ENCODE measurements at places on chromosomes 2 and 18. TPM values are rescaled to one million over a fixed set of nuclear protein-coding genes. Genes with fewer than 3 reads are reported as not detected.

The LRRTM1 gene
- 3.3 TPM for total RNA-seq

The RPRM gene
- 34.7 TPM for total RNA-seq

The ALPI gene
- not detected for total RNA-seq

The TEX44 gene
- not detected for total RNA-seq

The POTEC gene
- not detected for total RNA-seq

The RIT2 gene
- 0.81 TPM for total RNA-seq

The PTPRN gene
- 1.1 TPM for total RNA-seq

The CLEC4F gene
- not detected for total RNA-seq

The AQP12B gene
- not detected for total RNA-seq

The SRD5A2 gene
- not detected for total RNA-seq

The SLC14A1 gene
- not detected for total RNA-seq

The COL4A4 gene
- total RNA-seq: 2.9 TPM

The FAP gene
- not detected for total RNA-seq

The MAP2 gene
- 1.8 TPM for total RNA-seq

The TMEM247 gene
- not detected for total RNA-seq

The LIMS2 gene
- total RNA-seq: 5.4 TPM

The MGAT5 gene
- total RNA-seq: 78.4 TPM

The TMEM182 gene
- 6.6 TPM for total RNA-seq

The TUBA4A gene
- 9.5 TPM for total RNA-seq

The SERPINB11 gene
- not detected for total RNA-seq

The IL1F10 gene
- total RNA-seq: not detected

The BOK gene
- total RNA-seq: 23.4 TPM

The RAB6C gene
- 0.22 TPM for total RNA-seq

The CSRNP3 gene
- 13.6 TPM for total RNA-seq

The EGR4 gene
- 0.23 TPM for total RNA-seq

The AMER3 gene
- total RNA-seq: 1.2 TPM

The DUSP19 gene
- total RNA-seq: 1.7 TPM

Data from endodermal cell (in vitro differentiated cells).